ENCODE measurements at places on chromosomes 1 and 21. TPM values are rescaled to one million over a fixed set of nuclear protein-coding genes. Genes with fewer than 3 reads are reported as not detected.

GRCh38 chr1:205298191-205298994 is 23.2 kb downstream of the NUAK2 start:
- no peak for DNase-seq

DNA sequence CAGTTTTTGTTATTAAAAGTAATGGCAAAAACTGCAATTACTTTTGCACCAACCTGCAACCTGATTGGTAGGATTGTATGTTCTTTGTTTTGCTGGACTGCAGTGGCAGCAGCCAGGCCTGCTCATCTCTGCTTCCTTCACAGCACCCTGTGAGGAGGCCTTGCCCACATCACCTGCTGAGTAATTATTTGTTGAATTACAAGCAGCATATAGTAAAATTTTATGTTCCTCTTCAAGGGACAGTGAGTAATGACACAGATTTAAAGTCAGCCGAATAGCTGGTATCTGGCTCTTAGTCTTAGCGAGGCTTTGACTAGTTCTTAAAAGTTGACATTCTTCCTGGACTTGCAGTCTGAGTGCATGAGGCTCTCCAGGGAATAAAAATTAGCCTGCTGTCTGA is 435.1 kb downstream of the PRDM2 start:
- no peak for DNase-seq

The S100A7A gene
- not detected for total RNA-seq

The DCDC2B gene
- not detected for total RNA-seq

The SLC25A33 gene
- total RNA-seq: 3.5 TPM

The GSTM5 gene
- 0.10 TPM for total RNA-seq
